Esophagus squamous epithelium (tissue), 5 donors: ENCODE measurements at places on chromosomes 6 and 20.

DNA sequence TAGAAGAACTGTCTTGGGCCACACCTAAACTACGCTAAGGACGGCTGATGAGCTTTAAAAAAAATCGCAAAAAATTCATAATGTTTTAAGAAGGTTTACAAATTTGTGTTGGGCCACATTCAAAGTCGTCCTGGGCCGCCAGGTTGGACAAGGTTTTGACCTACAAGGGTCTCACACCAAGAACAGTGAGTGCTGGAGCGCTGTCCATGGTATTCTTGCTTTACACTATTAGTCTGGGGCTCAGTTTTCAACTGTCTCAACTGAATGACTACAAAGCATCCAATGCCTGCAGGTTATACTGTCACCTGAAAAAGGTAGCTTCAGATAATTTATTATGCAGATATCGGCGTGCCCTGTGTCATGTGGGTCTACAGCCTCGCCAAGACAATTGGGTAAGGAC lies 3.7 kb upstream of the FAXC start:
- DNase-seq = no peak

DNA sequence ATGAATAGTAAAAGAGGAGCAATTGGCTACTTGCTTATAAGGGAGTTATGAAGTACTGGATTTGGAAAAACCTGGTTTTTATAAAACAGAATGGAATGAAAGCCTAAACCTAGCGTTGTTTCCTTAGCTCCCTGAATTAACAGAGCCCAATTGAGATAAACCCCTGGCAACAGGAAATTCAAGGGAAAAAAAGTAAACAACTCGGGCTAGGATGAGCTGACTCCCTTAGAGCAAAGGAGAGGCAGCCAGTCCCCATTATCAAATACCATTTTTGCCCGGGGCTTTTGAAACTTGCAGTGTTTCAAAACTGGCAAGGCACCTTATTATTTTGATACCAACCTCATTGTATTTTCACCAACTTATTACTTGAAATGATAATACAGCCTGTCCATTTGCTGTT lies 587.5 kb downstream of the CD109 start:
- no peak for DNase-seq

DNA sequence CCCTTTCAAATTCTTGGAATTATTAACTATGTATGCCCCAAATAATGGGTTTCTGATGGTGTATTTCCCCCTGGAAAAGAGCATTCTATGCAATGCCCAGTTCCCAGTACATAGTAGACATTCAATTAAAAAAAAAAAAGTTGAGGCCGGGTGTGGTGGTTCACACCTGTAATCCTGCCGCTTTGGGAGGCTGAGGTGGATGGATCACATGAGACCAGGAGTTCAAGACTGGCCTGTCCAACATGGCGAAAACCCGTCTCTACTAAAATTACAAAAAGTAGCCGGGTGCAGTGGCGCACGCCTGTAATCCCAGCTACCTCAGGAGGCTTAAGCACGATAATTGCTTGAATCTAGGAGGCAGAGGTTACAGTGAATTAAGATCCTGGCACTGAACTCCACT lies 83.3 kb upstream of the ZNF217 start:
- DNase-seq = no peak

GRCh38 chr6:148432462-148433195 lies 90.0 kb downstream of the SASH1 start:
- DNase-seq = no peak

DNA sequence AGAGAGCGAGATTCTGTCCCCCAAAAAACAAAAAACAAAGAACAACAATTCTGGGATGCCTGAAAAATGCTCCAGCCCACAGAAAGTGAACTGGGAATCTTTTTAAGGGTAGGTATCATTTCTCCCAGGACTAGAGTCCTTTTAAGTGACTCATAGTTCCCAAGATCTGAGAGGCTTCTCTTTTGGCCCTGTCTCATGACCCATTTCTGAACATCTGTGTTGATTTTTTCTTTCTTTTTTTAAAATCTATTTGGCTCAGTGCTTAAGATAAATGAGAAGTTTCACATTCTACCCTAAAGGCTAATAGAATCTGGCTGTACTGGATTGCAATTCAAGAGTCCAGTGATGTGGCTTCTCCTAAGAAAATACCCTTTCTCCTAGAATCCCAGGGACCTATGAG lies 217.6 kb upstream of the FOXQ1 start:
- no peak for DNase-seq

DNA sequence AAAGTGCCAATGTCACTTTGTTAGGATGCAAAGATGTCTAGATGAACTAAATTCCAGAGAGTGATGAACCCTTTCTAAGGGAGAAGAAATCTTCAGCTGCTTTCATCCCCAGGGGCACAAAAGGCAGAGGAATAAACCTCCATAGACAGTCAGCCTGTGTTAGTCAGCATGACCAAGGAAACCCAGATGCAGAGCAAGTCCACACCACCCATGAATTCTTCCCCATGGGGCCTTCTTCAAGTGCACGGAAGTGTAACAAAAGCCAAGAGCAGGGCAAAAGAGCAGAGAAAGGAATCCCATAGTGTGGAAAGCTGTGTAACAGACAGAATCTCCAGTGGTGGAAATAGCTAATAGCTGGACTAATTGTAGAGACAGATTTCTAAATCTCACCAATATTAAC lies 50.0 kb downstream of the DCDC2 start:
- DNase-seq = no peak

DNA sequence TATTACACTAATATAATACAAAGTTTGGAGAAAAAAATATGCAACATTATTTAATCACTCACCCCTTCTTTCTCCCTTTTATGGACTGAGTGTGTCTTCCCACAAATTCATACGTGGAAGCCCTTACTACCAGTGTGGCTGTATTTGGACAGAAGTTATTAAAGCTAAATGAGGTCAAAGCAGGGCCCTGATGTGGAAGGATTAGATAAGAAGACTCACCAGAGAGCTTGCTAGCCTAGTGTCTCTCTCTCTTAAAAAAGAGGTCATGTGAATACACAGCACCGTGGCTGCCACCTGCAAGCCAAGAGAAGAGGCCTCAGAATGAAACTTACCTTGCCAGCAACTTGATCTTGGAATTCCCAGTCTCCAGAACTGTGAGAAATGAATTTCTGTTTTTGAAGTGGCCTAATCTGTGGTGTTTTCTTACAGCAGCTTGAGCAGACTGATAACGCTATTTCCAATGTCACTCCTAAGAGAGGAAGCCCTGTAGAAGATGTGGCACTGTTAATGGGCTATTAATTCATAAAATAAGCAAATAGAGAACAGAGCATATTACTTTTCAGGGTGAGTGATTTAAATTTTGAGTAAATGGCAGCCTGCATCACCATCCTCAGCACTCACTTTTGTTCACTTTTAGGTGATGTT lies 233.4 kb downstream of the TBC1D7 start:
- no peak for DNase-seq
